ENCODE measurements at places on chromosomes 5 and 9.

- DNase-seq, result no peak
These were observed 23.1 kb upstream of the CNOT6 start for GRCh38 chr5:180470966-180471582.

DNA sequence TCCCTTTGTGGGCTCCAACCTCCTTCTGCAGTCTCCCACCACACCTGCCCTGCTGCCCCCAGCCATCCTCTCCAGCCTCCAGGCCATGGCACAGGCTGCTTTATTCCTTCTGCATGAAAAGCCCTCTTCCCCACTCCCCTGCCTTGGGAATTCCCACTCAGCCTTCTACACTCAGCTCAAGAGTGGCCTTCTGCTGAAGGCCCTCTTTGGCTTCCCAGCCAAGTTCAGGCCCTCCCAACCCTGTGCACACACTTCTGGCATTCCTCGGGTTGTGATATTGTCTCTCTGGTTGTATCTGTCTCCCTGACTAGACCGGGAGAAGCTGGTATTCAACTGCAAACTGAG is 5.7 kb downstream of the SHB start:
- DNase-seq, result no peak

GRCh38 chr9:18939943-18940342 is 93.1 kb downstream of the SAXO1 start:
- no peak for DNase-seq

- DNase-seq, result no peak
These were observed 433.7 kb downstream of the ENC1 start for GRCh38 chr5:74206579-74207550.

- DNase-seq, result no peak
These were observed 2.3 kb upstream of the TNIP1 start for GRCh38 chr5:151083081-151083676.

DNA sequence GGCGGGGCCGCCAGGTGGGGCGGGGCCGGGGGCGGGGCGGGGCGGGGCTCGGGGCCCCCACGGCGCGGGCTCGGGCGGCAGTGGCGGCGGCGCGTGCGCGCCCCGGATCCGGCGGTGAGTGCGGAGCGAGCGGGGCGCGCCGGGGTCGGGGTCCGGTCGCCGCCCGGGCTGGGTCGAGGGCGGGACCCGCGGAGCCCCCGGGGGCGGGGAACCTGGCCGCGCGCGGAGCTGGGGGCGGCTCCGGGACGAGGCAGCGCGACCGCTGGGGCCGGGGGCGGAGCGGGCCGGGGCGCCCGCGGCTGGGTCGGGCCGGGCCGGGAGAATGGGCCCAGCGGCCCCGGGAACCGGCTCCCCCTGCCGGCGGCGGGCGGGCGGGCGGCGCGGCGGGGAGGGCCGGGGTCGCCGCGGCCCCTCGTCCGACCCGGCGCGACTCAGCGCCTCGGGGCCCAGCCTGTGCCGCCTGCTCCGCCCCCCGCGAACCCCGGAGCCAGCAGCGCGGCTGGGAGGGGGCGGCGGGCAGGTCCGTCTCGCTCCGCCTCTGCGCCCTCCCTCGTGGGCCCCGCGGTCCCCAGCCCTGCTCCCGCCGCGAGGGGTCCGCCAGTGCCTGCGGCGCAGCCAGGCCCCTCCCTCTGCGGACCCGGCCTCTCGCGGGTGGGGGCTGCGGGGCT is 3.1 kb downstream of the EGFL7 start:
- DNase-seq, result no peak
